ENCODE measurements at places on chromosomes 6 and 20.

DNA sequence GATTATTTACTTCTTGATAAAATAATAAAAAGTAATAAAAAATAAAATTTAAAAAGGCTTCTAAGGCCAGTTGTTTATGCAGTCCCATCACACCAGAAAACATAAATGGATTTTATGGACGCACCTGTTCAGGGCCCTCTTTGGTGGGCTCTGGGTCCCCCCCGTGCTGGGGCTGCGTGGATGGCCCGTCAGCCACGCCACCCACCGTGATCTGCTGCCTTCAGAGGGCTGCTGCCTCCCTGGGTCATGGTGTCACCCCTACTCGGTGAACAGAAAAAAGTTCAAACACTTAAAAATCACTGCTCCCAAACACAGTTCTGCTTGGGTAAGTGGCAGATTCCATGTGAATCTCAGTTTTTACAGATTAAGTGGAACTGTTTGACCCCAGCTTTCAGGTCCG lies 447.6 kb upstream of the AGPAT4 start:
- no peak for DNase-seq

DNA sequence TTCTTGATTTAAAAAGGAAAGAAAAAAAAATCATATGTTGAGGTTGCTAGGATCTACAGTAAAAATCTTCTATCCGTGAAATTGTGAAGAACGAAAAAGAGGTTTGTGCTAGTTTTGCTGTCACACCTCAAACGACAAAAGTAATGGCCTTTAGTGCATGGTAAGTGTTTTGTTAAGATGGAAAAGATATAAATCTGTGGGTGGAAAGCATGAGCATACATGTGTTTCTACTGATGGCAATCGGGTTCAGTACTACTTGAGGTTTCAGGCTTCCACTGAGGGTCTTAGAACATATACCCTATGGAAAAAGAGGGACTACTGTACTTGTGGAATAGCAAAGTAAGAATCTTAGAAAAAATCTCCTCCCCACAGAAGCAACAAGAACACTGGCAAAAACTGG lies 58.0 kb downstream of the AHI1 start:
- no peak for DNase-seq

- peak; percentile 70 for DNase-seq
Measured at GRCh38 chr6:123802697-123803503, 765 bp upstream of the NKAIN2 start.

DNA sequence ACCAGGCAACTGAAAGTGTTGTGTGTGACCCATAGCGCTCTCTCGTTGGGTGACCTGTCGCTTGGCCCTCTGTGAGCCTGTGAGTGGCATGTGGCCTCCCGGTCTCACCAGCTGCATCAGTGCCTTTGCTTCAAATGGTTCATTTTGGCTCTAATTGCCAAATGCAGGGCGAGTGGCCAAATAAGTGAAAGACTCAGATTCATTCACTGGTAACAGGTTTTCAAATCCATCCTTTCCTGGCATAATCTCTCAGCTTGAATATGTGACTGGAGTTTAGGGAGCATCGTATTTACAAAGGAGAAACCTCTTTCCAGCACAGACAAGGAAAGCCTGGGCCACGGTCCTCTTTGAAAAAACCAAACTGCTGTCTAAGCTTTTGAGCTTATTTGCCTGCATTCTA lies 321.6 kb upstream of the QKI start:
- no peak for DNase-seq

- peak; percentile 72 for DNase-seq
Measured at GRCh38 chr6:6724539-6725467, 136.3 kb downstream of the LY86 start.

- no peak for DNase-seq
Measured at GRCh38 chr20:61744691-61745396, 320.8 kb downstream of the TAF4 start.

- DNase-seq, result no peak
Measured at GRCh38 chr20:62749851-62750445, 41.3 kb downstream of the NTSR1 start.

- no peak for DNase-seq
Measured at GRCh38 chr6:88866856-88867255, 96.6 kb downstream of the RNGTT start.

DNA sequence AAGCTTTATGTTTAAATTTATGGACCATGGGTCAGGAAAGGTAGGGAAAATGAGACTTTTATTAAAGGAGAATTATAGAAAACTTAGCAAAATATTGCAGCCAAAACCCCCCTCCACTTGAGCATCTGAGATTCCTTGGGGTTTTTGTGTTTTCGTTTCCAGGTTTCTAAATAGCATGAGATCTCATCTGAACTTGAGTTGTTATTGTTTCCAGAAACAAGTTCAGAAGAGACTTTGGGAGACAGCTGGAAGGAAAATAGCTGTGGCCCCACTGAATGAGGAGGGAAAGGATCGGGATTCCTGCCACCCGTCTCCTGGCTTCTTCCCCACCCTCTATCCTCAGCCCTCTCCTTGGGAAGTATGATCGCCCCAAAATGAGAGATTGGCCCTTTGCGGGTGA lies 75.5 kb downstream of the TBC1D7 start:
- no peak for DNase-seq

- peak; percentile 2 for DNase-seq
Measured at GRCh38 chr6:104527761-104528415, 331.8 kb downstream of the HACE1 start.

DNA sequence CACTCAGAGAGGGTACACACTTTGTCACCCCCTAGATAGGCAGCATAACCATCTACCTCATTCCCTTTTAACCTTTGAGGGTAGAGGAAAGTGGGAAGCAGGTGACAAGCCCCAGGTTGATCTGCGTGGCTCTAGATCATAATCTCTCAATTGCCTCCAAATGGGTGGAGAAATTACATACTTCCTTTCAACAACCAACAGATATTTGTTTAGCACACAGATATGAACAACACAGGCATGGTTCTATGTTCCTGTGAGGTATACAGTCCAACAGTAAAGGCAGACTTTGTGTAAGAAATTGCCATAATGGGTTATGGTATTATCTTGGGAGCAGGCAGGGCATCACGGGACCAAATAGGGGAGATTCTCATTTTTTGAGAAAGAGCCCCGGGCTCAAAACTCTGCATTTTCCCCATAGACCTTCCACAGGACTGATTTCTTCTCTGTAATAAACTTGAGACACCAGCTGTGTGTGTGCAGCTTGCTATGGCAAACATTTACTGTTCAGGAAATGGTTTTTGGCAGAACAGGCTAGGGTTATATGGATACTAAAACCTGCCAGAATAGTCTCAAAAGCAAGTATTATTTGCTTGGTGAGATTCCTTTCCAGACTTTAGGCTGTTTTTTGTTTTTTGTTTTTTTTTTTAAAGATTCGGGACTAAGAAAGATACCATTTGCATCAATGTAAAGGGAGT lies 126.2 kb downstream of the CD164 start:
- DNase-seq, result no peak

- no peak for DNase-seq
Measured at GRCh38 chr6:11996751-11997150, 15.4 kb upstream of the HIVEP1 start.

DNA sequence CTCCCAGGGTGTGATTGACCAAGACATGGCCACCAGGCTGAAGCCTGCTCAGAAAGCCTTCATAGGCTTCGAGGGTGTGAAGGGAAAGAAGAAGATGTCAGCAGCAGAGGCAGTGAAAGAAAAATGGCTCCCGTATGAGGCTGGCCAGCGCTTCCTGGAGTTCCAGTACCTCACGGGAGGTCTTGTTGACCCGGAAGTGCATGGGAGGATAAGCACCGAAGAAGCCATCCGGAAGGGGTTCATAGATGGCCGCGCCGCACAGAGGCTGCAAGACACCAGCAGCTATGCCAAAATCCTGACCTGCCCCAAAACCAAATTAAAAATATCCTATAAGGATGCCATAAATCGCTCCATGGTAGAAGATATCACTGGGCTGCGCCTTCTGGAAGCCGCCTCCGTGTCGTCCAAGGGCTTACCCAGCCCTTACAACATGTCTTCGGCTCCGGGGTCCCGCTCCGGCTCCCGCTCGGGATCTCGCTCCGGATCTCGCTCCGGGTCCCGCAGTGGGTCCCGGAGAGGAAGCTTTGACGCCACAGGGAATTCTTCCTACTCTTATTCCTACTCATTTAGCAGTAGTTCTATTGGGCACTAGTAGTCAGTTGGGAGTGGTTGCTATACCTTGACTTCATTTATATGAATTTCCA lies 4.6 kb upstream of the SNRNP48 start:
- DNase-seq, result no peak

- DNase-seq, result no peak
Measured at GRCh38 chr6:28978959-28979561, 26.1 kb downstream of the ZNF311 start.

DNA sequence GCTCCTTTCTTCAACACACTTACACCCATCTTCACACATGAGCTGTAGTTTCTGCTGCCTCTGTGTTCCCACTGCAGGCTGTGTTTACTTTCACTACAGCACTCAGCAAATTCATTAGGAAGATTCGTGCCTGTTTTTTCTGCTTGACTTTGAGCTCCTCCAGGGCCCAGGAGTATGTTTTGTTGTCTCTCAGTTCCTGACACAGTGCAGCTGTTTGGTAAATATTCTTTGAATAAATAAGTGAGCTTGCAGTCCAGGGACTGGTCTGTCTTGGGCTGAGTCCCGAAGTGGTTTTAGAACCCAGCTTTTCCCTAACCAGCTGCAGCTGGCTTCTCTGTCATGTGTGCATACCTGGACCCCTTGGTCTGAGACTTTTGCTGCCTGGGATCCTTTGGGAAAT lies 46.6 kb upstream of the CCN6 start:
- DNase-seq, result no peak

DNA sequence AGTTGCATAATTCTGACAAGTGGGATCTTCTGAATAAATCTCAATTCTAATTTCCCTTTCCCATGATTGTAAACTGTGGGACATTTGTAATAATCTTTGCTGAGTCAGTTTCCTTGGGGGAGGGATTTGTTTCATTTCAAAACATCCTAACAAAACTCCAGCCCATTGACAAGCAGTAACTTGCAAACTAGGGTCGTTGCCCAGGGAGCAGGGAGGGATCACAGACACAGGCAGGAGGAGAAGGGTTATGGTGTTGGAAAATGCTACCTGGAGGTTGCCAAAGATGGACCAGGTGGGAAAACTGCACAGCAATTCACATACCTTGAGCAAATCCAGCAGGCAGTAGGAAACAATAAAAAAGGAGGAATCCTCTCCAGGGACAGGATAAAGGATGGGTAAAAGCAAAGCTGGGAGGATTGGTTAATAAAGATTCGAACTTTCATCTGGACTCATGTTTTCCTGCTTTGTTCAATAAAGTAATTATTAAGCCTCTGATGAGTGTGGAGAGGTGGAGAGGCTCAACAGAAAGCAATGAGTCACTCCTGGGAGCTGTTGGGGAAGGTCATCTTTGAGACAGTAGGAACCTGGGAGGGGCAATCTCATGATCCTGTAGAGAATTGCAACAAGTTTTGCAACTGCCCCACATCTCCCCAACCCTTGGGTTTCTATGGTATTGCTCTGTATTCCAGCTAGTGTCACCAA lies 87.3 kb upstream of the AKIRIN2 start:
- no peak for DNase-seq

DNA sequence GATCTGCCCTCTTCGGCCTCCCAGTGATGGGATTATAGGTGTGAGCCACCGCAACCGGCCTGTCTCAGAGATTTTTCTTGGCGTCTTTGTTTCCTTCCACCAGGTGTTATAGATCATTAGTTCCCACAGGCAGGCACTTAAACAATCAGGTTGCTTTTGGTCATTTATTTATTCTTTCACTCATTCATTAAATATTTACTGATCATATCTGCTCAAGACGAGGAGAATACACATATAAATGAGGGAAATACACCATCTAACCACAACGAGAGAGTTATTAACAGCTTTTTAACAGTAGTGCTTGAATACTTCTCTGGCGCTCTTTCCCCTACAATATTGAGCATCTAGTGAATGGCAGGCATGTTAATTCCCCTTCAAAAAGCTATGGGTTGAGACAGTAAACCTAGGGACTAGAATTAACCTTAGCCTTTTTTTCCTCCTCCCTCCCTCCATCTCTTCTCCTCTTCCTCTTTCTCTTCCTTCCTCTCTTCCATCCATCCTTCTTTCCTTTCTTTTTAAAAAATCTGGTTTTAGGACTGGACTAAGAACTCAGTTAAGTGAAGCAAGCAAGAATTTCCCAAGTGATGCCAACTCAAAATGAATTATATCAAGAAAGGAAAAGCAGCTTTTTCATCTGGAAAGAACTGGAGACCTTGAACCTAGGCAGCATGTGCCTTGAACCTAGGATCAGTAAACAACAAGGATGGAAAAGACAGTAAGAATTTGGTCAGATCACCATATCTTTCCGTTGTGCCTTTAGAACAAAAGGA lies 41.1 kb upstream of the RFPL4B start:
- DNase-seq, result no peak

Data from activated T-cell treated with anti-CD3 and anti-CD28 coated beads, Interleukin-2, amount 50 U/mL, for 72 hours (primary cell).